ENCODE measurements at places on chromosomes 5 and 9.

- DNase-seq, result no peak
Observed at GRCh38 chr9:16133556-16134227, 580.8 kb downstream of the CCDC171 start.

DNA sequence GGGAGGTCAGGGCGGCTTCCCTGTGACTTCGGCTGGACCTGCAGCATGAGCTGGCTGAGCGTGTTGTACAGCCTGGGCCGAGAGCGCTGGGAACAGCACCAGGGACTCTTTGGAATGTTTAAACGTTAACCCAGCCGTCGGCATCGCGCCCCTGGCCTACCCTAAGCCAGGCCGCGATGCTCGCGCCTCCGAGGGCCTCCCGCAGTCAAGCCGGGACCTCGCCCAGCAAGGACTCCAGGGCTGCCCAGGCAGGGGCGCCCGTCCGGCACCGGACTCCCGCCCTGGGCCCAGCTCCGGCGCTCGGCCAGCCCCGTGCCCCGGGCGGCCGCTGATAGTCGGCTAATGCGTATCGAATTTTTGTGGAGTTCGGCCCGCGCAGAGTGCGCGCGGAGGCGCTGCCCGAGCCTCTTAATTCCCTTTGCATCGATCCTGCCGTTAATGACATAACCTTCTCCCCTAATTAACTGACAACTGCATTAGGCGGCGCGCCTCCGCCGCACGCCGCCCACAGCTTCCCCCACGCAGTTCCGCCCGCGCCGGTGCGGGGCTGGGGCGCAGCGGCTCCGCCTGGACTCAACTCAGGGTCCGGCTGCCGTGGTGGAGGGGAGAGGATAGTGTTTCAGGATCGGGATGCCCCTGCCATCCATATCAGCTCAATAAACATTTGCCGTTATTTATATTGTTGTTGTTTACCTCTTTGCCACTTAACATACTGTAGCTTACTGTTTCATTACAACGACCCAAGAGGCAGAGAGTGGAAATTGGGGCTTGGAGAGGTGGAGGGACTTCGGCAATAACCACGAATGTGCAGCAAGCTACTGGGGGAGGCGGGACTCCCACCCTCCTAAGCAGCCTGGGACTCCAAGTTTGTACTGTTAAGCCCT lies 28.8 kb upstream of the CDC23 start:
- DNase-seq, result no peak

- DNase-seq, result no peak
Observed at GRCh38 chr5:168209244-168209995, 82.0 kb upstream of the WWC1 start.

- no peak for DNase-seq
Observed at GRCh38 chr9:89916001-89916597, 311.3 kb downstream of the GADD45G start.

DNA sequence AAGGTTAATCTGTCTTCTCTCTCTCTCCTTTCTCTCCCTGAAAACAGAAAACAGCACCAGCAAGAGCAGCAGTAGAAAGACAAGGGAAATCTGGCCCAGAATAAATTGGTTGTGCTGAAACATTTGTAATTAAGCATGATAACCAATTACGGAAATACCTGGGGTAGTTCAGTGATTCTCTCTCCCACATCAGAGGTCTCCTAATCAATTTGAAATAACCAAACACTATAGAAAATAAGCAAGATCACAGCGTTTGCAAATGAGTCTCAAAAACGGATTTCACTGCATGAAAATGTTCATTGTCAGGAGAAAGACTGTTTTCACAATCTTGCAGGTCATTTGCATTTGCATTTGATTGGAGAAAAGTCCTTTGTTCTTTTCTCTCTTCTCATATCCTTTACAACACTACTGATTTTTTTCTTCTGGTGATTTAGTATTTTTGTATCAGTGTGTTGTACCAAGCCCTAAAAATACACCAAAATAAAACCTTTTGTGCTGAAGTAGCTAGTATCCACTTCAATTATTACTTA lies 36.8 kb upstream of the CDH6 start:
- DNase-seq, result no peak

GRCh38 chr9:109926421-109926869 lies 146.4 kb downstream of the PALM2AKAP2 start:
- DNase-seq, result no peak

GRCh38 chr5:82158755-82159413 lies 119.3 kb downstream of the RPS23 start:
- no peak for DNase-seq

DNA sequence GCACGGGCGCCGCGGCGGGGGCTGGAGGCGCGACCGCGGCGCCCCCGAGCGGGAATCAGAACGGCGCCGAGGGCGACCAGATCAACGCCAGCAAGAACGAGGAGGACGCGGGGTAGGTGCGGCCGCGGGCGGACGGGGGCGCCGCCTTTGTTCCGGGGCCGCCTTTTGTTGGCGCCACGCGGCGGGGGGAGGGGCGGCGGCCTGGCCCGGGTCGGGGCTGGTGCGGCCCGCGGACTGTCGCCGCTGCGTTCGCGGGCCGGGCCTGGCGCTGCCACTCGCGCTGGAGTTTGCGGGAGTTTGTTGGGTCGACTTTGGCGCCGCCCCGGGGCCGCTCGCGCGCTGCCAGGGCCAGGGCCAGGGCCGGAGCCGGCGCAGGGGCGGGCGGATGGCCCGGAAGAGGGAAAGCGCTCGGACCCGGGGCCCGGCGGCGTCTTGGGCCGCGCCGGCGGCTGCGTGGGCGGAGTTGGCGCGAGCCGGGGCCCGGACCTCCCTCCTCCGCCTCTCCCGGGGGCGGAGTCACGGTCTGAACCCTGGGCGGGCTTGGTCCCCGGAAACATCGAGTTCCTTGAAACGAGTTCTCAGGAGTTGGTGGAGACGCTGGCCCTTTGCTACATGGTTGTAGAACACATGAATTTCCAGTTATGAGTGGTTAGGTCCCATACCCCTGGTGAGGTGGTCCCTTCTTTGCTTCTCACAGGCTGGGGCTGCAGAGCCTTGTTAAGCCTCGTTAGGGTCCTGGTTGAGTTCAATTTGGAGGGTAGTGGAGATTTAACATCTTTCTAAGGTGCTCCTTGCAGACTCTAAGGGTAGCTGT lies 809 bp downstream of the HNRNPAB start:
- peak; percentile 71 for DNase-seq

- DNase-seq, result no peak
Observed at GRCh38 chr5:156376751-156377150, 49.8 kb downstream of the SGCD start.

DNA sequence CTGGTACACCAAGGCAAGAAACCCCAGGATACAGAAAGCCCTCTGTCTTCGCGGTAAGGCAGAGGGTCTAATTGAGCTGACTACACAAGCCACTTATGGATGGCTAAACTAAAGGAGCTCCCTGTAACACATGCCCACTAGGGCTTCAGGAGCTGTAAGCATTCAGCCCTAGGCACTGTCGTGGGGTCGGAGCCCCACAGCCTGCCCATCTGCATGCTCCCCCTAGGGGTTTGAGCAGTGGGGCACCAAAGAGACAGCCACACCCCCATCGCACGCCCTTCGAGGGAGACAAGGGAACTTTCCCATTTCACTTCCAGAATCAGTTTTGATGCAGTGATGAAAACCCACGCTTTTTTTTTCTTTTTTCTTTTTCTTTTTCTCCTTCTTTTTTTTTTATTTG lies 11.0 kb upstream of the MTMR12 start:
- DNase-seq, result no peak

DNA sequence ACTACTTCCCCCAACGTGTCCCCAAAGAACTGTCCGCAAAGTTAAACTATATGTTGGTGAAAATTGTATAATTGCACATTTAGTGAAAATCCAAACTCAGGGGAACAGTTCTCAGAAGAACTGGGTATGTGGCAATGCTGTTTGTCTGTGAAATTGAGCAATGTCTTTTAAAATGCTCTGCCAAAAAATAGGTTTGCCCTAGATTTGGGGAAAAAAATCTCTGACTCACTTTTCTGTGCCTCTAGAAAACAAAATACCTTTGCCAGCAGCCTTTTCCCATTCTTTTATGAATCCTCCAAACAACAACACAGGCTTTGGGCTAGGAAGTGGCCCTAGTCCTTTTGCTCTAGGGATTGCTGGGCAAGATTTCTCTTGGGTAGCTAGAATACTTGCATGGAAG lies 37.4 kb upstream of the ZNF608 start:
- DNase-seq, result no peak

DNA sequence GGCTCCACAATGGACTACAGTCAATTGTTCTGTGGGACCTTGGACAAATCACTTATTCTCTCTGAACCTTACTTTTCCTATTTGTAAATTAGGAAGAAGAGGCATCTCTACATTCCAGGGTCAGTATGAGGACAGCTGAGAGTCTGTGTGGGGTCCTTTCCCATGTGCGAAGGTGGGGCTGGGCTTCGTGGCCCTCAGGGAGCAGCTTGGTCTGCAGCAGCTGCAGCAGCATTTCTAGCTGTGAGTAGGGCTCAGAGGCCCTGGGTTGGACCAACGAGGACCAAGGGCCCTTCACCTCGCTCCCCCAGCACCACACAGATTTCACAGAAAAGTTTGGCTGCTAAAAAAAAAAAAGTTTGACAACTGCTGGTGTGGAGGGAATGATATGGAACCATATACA lies 9.4 kb upstream of the DDX41 start:
- no peak for DNase-seq

- DNase-seq, result no peak
Observed at GRCh38 chr5:138029944-138030343, 2.9 kb downstream of the FAM13B start.

- no peak for DNase-seq
Observed at GRCh38 chr9:68515326-68516017, 25.2 kb downstream of the TMEM252 start.

DNA sequence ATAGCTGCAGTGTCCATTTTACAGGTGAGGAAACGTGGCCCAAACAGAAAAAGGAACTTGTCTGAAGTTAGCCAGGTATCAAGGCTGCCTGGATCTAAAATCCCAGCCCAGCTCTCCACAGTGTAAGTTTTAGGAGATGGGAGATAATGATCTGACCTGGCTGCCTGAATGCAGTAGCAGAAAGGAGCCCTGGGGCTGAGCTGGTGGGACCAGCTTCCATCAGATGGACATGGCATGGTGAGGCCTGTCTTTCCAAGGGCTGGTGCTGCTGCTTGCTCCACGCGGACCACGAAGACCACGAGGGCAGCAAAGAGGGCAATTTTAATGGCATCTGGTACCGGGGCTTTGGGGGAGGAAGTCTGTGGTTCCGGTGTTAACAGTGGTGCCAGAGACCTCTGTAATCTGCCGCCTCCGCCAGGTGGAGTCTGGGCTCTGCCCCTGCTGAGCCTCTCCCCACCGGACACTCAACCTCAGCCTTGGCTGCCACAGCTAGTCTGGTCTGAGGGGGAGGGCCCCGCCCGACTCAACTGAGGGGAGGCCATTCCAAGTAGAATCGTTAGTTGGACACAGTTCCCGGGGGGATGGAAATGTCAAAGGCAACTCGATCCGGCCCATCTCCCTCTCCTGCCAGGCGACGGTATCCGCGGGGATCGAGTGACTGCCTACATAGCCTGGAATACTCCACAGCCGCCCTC lies 650 bp downstream of the MYORG start:
- DNase-seq, result peak; percentile 51

DNA sequence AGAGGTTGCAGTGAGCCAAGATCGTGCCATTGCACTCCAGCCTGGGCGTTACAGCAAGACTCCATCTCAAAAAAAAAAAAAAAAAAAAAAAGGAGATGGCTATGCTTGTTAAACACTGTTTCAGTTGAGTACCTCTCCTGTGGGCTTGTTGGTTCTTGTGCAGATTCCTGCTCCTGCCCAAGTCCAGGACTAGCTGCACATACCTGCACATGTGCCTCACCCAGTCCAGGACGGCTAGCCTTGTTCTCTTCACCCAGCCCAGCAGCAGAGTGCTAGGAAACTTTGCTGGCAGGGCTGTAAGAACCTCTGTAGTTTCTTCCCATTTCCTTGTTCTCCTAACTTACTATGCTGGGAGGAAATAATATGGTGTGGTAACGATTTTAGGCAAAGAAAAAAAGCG lies 234.1 kb upstream of the DMRT1 start:
- no peak for DNase-seq

DNA sequence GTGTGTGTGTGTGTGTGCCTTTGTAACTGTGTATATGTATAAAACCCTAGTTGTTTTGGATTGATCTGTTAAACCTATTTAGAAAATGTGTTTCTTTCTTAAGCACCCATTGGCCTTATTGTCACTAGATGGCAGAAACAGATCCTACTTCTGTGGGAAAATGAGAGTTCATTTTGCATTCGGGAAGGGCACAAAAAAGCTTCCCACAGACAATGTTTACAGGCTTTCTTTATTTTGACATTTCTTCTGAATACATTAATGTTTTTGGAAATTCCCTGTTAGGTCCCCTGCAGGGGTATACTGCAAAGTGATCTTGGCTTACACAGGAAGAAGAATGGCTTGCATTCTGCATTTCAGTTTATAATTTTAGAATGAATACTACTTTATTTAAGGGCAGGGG lies 481.8 kb upstream of the ARRDC3 start:
- DNase-seq, result no peak

- peak; percentile 39 for DNase-seq
Observed at GRCh38 chr5:100902440-100903038, 543 bp downstream of the ST8SIA4 start.

GRCh38 chr9:114385397-114386181 lies 2.2 kb downstream of the AKNA start:
- DNase-seq, result peak; percentile 92

DNA sequence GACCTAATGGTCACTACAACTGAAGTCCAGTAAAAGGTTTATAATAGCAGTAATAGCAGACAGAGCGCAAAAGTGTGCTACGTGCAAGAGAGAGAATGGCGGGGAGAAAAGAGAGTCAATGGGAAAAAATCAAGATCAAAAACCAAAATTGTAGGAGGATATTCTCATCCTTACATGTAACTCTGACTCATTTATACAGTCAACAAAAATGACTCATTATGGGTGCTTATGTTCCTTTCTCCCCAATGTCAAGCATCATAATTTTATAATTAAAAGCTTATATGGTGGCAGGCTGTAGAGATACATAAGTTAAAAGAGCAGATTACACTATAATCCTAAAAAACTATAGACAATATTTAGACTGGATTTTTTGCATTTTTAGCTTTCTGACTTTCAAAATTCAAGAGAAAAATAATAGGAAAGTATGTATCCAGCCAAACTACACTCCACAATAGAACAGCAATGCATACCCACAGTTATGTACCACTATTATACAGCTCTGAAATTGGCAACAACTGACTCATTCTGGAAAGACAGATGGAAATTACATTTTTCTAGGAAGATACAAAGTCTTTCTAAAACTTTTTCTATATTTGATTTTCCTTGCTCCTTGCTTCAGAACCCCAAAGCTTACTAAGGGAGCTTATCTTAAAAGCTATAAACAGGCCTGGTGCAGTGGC lies 78.4 kb downstream of the PLPP1 start:
- no peak for DNase-seq

DNA sequence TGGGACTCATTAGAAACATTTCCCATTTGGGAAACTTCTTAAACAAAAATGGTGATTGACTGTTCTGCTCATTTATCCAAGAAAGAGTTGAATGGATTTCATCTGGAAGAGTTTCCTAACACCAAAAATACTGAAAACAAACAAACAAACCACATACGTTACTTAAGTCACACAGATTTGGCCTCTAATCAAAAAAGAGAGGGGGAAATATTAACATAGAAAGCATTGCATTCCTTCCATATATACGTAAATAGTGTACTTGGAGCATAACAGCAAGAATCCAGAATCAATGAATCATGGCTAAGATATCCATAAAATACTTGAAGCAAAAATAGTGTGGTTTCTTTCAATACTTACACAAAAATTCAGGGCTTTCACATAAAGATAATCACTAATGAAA lies 189.8 kb upstream of the MAP3K1 start:
- DNase-seq, result no peak
